ENCODE measurements at places on chromosomes 13 and 19.

- DNase-seq, result no peak
Observed at GRCh38 chr13:38419312-38419873, 69.7 kb downstream of the UFM1 start.

DNA sequence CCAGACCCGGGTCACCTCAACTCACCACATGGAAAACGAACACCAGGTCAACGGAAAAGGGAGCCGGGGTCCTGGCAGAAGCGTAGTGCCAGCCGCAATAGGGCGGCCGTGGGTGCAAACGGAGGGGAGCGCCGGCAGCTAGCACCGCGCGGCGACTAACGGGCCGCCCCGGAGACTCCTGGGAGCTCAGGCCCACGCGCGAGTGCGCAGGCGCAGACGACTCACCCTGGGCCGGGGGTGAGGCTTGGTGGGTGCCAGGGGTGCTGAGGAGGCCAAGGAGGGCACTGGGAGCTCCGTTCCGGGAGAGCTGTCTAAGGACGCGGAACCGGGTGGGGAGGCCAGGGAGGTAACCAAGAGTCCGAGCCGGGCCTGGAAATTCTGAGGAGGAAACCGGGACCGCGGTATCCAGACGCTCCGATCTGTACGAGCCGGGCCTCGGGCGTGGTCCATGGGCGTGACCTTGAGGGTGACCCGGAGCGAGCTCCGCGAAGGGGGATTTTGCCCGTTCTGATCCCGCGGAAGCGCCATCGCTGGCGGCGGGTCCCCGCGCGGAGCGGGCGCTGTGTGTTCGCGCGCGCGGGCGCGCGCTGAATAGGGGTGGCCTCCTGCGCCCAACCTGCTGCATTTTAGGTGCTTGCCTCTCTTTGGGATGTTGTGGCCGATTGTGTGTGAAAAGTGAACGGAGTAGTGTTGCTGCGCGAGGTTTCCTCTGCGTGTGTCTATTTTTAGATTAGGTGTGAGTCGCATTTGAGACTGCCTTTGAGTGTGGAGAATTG, at the start of gene ZNF382:
Gene ZNF382 (plus strand): TSS at position 213 of the 776 bp plus-strand sequence. CDS start 4,602 bp downstream, outside the sequence.
- DNase-seq, result peak; percentile 76

DNA sequence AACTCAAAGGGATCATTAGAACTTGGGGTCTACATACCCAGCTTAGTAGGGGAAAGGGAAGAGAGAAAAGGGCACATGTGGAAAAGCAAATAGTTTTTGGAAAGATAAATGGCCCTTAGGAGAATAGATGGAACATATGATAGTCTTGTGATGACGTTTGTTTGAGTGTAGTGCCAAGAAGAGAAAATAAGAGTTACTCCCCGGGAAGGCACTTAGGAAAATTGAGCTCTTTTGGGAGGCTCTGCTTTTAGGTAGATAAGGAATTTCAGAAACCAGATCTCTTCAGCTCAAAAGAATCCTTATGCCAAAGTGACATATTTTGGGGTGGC, 44.8 kb upstream of the SERTM1 start:
- DNase-seq, result no peak

GRCh38 chr13:44259045-44260027, 114.3 kb upstream of the SERP2 start:
- peak; percentile 26 for DNase-seq

- DNase-seq, result no peak
Observed at GRCh38 chr13:42894765-42895243, 97.2 kb downstream of the EPSTI1 start.

DNA sequence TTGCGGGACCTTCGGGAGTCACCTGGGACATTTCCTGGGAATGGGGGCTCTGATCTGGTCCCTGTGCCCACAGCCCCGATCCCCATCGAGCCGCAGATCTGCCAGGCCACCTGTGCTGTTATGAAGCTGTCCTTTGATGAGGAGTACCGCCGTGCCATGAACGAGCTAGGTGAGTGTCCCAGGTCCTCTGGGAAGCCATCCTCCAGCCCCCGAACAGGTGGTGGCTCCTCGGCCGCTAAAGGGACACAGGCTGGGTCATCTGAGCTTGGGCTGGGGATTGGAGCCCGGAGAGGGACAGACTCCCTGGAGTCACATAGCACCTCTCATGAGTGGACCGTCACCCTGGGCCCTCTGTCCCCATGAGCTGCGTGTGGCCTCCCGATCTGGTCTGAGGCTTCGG, 8.0 kb downstream of the APC2 start:
- no peak for DNase-seq

- no peak for DNase-seq
Observed at GRCh38 chr13:93786846-93787489, 560.4 kb downstream of the GPC6 start.

DNA sequence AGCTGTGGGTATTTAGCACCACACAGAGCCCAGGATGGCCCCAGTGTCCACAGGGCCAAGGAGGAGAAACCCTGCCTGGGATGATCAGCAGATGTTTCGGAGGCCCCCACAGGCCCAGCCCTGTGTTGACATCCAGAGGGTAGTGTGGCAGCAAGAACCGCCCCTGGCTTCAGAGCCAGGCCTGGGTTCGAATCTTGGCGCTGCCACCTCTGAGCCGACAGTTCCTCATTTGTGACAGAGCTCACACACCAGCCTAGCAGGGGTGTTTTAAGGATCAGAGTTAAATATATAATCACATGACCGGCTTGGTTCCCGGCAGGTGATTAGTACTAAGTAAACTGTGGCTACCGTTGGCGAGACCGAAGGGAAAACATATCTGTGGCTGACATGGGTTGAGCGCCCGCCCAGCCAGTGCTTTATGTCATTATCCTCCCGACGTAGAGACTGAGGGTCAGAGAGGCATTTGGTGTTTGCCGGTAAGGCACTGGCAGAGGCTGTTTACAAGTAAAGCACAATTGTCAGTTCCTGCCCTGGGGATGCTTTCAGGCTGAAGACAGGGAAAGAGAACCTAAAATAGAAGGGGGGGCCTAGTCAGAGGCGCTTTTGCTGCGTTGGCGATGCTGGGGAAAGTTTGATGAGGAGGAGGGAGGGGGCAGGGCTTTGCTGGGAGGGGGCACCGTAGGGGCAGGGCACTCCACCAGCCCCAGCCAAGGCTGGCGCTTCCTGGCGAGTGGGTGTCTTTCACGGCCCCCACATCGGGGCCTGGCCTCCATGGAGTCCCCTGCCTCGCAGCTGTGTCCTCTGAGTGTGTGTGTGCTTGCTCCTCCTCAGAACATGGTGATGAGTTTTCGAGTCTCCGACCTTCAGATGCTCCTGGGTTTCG, 4.8 kb downstream of the PIAS4 start:
- DNase-seq, result no peak

GRCh38 chr13:65453982-65454381, 1776.2 kb downstream of the PCDH9 start:
- no peak for DNase-seq

- DNase-seq, result no peak
Observed at GRCh38 chr13:62767473-62767872, 1351.8 kb upstream of the PCDH20 start.

DNA sequence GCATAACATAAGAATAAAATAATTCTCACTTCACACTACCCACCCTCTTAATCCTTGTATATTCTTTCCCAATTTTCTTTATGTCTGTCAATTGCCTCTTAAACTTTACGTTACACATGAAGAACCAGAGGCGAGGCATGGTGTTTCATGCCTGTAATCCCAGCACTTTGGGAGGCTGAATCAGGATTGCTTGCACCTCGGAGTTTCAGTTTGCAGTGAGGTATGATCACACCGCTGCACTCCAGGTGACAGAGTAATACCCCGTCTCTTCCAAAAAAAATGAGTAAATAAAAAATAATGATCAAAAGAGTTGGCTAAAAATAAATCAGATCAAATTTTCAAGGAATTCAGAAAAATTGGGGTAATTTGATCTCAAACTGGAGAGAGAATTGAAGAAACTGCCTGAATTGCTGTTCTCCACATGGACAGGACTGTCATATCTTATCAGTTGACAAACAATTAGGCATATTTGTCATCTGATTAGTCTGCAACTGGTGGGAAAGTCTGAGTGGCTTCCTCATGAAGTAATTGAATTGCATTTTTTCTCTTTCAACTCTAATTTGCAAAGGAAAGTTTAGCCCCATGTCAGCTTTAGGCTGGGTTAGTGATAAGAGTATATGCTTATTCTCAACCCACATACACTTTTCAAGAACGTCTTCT, 302.9 kb downstream of the ITGBL1 start:
- no peak for DNase-seq

GRCh38 chr19:42122691-42123607, 9.3 kb downstream of the POU2F2 start:
- DNase-seq, result peak; percentile 84

Measured in stimulated activated CD8-positive, alpha-beta memory T cell treated with anti-CD3 and anti-CD28 coated beads, Interleukin-7, amount 100 ng/mL, for 48 hours (primary cell).